ENCODE measurements at places on chromosomes 7 and 10.

DNA sequence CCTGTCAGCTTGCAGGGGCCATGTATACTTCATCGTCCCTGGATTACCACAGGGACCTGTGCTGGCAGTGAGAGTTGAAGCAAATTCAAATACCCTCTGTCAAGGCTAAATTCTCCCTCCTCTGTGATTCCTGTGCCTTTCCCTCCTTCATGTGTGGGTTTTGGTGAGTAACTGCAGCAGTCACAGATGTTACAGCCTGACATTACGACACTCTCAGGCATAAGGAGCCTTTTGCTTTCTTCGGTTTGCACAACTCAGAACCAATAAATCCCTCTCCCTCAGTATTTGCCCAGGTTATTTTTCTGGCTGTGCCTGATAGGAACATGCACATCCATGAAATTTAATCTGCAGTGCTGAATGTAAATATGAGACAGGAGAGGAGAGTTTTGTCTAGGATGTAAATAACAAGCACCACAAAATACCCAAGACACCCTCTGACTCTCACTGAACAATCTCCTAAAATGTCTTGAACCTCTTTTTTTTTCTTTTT lies 997.2 kb upstream of the GHITM start:
- no peak for DNase-seq

GRCh38 chr10:65342245-65342644 lies 1583.6 kb upstream of the LRRTM3 start:
- DNase-seq: no peak

GRCh38 chr10:113177156-113177935 lies 227.3 kb downstream of the TCF7L2 start:
- DNase-seq: no peak

DNA sequence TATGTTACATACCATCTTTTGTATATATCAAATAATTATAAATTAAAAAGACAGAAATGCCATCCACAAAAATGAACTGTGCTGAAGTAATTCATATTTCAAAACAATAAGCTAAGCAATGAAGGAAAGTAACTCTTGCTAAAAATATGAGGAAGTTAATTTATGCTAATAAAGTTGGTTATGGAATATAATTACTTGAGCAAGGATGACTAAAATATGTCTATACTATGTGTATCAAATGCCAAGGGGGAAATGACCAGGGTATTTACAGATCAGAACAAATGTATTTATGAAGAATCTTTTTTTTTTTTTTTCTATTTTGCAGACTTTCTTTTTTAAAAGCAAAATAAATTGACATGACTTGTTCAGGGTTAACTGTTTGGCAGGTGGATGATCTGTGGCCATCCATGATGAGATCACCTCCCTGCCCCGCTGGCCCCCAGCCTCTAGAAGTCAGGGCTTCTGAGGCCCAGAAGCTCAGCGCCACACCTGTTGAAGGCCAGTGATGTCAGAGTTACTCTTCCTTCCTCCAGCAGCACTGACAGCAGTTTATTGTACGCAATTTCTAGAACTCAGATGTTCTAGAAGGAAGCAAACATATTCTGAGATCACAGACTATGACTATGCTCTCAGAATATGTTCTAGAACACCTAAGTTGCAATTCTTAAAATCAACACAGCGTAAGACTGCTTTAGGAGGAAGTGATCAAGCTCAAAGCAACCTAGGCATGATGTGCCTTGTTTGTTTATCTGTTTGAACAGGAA lies 196.1 kb upstream of the KLF14 start:
- peak; percentile 52 for DNase-seq

DNA sequence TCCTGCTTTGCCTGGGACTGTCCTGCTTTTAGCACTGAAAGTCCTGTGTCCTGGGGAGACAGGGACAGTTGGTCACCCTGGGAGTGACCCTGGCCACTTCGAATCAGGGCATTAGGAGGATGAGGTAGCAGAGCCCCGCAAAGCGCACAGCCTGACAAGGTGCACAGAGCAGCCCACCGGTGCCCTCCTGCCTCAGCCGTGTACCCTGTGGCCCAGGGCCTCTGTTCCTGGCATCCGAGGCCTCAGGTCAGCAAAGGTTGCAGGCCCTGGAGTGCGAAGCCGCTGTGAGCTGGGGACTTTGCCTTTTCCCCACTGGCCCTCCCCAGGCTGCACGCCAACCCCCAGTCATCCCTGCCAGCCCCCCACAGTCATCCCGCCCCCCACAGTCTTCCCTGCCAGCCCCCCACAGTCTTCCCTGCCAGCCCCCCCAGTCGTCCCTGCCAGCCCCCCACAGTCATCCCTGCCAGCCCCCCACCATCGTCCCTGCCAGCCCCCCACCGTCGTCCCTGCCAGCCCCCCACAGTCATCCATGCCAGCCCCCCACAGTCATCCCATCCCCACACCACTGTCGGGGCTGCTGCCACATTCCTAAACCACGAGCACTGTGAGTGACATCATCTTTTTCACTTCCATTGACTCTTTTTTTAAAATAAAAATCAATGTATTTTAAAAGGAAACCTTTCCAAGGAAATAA lies 91.8 kb downstream of the RGS10 start:
- no peak for DNase-seq

DNA sequence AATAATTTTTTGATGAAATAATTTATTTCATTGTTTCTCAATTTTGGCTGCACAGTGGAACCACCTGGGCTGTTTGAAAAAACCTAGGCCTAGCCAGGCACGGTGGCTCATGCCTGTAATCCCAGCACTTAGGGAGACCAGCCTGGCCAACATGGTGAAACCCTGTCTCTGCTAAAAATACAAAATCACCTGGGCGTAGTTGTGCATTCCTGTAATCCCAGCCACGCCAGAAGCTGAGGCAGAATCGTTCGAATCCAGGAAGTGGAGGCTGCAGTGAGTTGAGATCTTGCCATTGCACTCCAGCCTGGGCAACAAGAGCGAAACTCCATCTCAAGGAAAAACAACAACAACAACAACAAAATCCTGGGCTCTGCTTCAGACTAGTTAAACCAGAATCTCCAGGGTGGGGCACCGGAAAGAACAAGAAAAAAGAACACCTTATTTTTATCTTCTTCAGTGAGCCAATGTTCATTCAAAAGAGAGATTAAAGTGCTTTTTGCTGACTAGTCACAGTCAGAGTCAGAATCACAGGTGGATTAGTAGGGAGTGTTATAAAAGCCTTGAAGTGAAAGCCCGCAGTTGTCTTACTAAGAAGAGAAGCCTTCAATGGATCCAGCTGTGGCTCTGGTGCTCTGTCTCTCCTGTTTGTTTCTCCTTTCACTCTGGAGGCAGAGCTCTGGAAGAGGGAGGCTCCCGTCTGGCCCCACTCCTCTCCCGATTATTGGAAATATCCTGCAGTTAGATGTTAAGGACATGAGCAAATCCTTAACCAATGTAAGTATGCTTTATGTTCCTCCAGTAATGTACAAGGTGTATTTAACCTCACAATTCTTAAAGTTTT lies at the start of gene CYP2C18:
Gene CYP2C18, plus strand, starts transcription at position 516 of the 841 bp plus-strand sequence. Its CDS starts 91 bp downstream, at position 607.
- no peak for DNase-seq

DNA sequence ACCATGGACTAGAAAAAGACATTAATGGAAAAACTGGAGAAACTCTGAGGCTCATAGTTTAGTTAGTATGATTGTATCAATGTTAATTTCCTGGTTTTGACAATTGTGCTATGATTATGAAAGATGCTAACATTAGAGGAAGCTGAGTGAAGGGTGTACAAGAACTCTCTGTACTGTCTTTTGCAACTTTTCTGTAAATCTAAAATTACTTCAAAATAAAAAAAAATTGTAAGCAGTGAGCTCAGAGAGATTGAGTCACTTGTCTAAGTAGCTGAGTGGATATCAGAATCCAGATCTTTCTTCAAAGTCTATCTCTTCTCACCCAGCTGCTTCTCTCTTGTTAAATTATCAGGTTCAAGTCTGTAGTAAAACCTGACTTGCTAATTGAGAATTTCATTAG lies 181.1 kb downstream of the PLCE1 start:
- DNase-seq: no peak

DNA sequence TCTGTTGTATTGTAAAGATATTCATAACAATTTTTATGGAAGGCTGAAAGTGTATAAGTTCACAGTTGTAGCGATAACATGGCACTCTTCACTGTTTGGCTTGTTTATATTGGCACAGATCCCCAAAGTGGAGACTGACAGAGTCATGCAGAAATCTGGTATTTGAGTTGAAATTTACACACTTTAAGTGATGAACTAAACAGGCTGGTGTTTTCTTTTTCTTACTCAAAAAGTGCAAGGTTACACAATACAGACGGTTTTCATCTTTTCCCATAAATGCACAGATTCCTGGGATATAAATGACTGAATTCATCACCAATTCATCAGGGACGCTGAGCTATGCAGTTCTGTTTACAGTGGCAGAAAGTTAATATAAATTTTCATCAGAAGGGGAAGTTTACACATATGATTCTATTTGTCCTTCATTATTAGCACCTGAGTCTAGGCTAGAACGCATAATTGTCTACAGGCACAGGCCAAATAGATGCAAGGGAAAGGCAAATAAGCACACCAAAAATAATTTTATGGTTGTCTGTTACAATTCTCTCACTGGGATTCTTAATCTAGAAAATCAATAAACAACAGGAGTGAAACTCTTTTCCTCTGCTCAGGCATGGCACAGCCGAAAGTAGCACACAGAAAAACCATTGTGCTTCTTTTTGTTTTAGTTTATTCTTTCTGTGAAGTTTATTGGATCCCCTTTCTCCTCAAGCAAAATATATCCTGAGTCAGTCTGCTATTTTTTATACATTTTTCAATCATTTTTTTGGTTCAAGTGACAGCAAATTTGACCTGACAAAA lies 88.0 kb downstream of the FOXP2 start:
- DNase-seq: no peak

- no peak for DNase-seq
These were observed 16.0 kb downstream of the PDGFA start for GRCh38 chr7:503575-504111.

DNA sequence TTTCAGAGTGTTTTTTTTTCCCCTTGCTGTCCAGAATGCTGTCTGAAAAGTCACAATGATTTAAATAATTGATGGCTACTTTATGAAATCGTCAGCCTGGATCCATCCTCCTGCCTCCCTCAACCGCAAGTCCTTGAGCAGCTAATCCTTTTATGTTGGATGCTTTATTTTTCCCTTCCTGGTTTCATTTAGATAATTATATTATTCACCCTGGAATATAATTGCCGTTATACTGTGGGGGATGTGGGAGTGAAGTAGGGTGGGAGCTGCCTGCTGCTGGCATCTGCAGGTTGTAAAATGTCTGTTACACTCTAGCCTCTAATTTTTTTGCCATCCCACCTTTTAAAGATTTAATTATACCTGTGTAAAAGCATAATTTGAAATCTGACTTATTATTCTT lies 290.5 kb upstream of the LRGUK start:
- no peak for DNase-seq

DNA sequence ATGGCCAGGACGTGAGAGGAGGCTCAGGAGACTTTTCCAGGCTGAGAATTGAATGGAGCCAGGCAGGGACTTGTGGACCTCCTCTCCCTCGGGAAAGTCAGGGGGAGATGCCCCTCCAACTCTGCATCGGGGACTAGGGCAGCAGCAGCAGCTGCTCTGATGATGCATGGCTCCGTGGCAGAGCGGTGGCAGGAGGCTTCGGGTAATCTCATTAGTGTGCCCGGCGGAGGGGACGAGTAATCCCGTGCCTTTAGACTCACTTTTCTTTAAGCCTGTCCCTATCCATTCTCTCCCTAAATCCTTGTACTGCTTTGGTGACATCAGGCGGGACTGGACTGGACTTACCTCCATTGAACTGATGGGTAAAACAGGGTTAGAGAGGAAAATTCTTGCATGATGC lies 75.1 kb downstream of the ZMIZ1 start:
- DNase-seq: no peak

- DNase-seq: peak; percentile 62
These were observed 141.5 kb downstream of the LRRN3 start for GRCh38 chr7:111232249-111233084.

- DNase-seq: no peak
These were observed 159.9 kb upstream of the RNF32 start for GRCh38 chr7:156480671-156481070.

DNA sequence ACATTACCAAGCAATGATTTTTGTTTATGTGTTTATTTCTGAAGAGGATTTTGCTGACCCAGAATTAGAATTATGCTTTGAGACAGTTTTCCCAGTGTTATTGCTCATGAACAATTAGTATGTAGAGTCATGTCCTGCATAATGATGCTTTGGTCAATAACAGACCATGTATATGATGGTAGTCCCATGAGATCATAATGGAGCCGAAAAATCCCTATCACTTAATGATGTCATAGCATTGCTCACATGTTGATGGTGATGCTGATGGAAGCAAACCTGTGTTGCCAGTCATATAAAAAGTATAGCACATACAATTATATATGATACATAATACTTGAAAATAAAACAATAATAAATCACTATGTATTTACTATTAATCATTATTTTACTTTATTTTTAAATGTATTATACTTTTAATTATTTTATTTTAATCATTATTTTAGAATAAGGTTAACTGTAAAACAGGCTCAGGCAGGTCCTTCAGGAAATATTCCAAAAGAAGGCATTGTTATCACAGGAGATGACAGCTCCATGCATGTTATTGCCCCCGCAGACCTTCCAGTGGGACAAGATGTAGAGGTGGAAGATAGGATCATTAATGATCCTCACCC lies 33.5 kb downstream of the AHR start:
- DNase-seq: no peak

DNA sequence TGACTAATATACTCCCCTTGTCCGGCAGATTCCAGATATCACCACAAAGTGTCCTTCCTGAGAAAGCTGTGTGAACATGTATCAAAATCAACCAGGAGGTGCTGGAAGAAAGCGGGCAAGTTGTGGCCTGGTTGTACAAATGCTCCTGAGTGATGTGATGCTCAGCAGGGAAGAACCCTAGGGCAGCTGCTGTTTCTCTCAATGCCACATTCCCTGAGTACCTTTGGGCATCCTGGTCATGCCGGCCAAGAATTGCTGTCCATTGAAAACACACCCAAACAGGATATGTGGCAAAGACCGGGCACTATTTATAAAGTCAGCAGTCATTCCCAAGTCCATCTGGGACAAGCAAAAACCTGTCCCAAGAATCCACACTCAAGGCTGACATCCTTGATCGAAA lies 7.8 kb upstream of the ADCY1 start:
- no peak for DNase-seq

- no peak for DNase-seq
These were observed 453.8 kb downstream of the TCERG1L start for GRCh38 chr10:130857631-130858295.

DNA sequence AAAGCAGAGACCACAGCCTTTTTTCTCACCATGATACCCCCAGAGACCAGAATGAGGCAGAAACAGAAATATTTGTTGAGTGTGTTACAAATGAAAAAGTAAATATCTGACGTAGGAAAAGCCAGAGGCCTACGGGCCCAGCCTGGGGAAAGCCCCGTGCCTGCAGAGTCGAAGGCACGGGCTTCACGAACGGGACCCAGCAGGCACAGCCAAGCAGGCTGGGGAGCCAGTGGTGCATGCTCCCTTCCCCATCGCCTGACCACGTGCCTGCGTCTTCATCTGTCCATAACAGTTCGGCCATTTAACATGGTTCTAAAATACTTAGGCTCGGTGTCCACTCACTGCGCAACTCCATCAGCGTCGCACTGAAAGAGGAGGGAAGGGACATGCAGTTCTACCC lies 50.8 kb downstream of the SLIT1 start:
- no peak for DNase-seq

GRCh38 chr7:47543714-47544113 lies 38.2 kb downstream of the TNS3 start:
- peak; percentile 62 for DNase-seq

All from suppressor macrophage treated with lipopolysaccharide for 4 hours (primary cell).